ENCODE measurements at places on chromosomes 5 and 9.

- no peak for DNase-seq
Measured at GRCh38 chr5:30156156-30156555, 1037.3 kb upstream of the CDH6 start.

- peak; percentile 46 for DNase-seq
Measured at GRCh38 chr5:74156728-74157383, 483.7 kb downstream of the ENC1 start.

GRCh38 chr5:52177193-52177592 lies 610.5 kb upstream of the ITGA1 start:
- DNase-seq: no peak

DNA sequence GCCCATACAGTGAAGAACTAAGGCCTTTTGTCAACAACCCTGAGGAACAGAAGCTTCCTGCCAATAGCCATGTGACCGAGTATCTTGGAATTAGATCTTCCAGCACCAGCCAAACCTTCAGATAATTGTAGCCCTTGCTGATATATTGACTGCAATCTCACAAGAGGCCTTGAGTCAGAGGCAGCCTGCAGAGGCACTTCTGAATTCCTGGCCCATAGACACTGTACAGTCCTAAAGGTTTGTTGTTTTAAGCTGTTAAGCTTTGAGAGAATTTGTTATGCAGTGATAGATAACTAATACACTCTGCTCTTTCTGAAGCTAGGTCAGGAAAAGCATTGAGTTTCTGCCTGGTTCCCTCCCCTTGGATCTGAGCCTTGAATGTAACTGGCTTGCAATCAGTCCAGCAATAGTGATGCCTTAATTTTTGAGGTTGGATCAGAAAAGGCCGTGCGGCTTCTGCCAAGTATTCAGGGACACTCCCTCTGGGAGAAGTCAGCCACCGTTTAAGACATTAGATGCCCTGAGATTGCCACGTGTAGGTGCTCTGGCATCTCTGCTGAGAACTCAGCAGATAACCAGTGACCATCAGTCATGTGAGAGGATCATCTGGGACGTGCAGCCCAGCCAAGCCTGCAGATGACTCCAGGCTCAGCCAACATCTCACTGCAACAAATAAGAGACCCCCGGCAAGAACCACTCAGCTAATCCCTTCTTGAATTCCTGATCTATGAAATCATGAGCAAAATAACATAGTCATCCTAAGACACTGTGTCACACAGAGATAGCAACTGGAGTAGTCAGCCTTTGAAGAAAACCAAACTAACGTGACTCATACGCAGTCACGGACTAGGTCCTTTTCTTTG lies 126.8 kb upstream of the STC2 start:
- DNase-seq: no peak

- DNase-seq: no peak
Measured at GRCh38 chr9:224582-225520, 10.2 kb downstream of the DOCK8 start.

DNA sequence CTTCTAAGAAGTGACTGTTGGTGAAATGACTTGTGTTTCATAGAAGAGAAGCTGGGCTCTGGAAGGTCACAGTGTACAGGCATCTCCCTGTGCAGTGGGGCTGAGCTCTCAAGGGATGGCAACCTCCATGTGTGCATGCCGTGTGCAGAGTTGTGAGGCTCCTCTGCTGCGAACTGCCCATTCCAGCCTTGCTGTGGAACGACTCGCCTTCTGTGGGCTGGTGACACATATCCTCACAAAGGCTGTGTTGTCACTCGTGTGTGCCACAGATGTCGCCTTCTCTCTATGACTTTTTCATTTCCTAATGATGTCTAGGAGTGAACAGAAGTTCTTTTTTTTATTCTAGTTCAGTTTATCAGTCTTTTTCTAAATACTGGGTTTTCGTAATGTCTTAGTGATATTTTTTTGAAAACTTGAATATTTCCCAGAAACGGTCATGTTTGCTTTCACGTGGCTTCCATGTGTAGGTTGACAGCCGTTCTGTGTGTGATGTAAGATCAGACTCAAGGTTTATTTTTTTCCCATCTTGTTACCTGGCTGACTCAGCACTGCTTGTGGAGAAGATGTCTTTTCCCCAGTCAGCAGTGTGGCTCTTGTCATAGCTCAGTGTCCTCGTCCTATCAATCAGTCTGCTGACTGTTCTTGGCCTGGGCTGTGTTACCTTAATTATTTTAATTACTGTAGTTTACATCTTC lies 57.3 kb upstream of the CACNA1B start:
- no peak for DNase-seq

GRCh38 chr5:149337736-149338135 lies 7.6 kb upstream of the GRPEL2 start:
- DNase-seq: no peak

GRCh38 chr5:22058620-22059019 lies 794.5 kb downstream of the CDH12 start:
- no peak for DNase-seq

GRCh38 chr9:74920944-74921626 lies 31.6 kb downstream of the C9orf40 start:
- no peak for DNase-seq

DNA sequence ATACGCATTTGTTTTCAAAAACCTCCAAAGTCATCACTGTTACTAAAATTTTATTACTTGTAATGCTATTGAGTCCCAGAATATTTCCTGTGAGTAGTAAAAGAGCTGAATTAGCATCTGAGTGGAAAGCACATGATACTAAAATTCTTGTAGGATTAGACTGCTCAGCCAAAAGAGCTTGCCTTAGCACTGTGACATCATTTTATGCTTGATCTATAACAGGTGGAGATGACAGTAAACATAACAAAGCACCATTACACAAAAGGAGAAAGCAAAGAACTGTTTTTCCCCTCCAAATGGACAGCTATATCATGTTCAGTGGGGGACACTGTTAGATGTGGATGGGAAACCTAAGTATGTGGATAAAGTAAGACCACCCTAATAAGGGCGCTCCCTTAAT lies 5.8 kb upstream of the JAK2 start:
- no peak for DNase-seq

GRCh38 chr5:169804861-169805260 lies 167.8 kb downstream of the DOCK2 start:
- no peak for DNase-seq

GRCh38 chr5:2156358-2157059 lies 273.8 kb upstream of the IRX4 start:
- DNase-seq: no peak

GRCh38 chr5:129724222-129724621 lies 23.7 kb upstream of the MINAR2 start:
- no peak for DNase-seq

DNA sequence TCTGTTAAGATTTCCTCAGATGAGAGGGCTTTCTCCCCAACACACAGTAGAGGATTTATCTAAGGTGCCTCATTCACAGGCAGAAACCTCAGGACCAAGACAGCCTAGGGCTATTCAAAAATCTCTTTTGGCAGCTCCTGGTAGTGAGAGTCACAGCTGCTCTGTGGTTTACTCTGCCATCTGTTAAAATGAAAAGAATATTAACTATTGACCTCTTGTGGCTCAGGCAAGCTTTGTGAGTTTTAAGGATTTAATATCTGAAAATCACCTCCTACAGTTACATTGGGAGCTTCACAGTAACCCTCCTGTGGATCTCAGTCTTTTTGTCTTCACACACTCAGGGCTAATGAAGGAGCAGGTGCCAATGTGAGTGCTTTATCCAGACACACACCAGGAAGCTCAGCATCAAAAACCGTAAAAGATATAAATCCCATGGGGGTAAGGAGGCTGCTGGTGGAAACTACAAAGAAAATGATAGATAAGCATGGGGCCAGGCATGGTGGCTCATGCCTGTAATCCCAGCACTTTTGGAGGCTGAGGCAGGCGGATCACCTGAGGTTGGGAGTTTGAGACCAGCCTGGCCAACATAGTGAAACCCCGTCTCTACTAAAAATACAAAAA lies 29.7 kb downstream of the PPP1R2B start:
- no peak for DNase-seq

- no peak for DNase-seq
Measured at GRCh38 chr5:109365653-109366052, 44.1 kb downstream of the PJA2 start.

GRCh38 chr5:133404724-133405123 lies 207.6 kb downstream of the FSTL4 start:
- DNase-seq: peak; percentile 9
